ENCODE measurements at places on chromosomes 11 and 22.

- ATAC-seq: no peak
Observed at GRCh38 chr22:37931893-37932389, 21.5 kb downstream of the C22orf23 start.

DNA sequence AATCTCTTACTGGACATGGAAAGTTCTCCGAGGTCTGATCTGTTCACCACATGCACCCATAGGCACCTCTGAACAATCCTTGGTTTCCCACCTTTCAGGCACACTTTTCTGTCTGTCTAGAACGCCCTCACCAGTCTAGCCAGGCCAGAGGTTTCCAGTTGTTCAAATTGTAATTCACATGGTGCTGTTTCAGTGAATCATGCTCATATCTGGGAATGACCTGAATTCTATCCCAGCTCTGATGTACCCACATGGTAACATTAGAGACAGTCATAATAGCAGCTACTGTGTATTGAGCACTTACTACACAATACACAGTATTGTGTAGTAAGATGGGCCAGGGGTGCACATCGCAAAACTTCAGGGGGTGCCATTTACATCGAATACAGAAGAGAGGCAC, 138.2 kb downstream of the COMMD9 start:
- ATAC-seq: no peak

DNA sequence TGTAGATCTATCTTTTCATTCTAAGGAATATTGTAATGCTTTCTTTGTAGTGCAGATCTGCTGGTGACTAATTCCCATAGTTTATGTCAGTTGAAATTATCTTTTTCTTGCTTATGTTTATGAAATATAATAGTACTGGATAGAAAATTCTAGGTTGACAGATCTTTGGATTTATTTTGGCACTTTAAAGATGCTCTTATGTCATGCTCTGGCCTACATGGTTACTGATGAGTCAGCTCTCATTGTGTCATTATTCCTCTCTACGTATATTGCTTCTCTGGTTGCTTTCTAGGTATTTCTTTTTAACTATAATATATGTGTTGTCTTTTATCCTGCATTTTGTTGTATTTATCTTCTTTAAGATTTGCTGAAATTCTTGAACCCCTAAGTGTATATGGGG, 955.5 kb upstream of the CHORDC1 start:
- ATAC-seq: no peak

- ATAC-seq: no peak
Observed at GRCh38 chr11:72776117-72776843, 17.6 kb downstream of the STARD10 start.

GRCh38 chr22:44408829-44409192, 89.2 kb downstream of the RTL6 start:
- ATAC-seq: no peak

- ATAC-seq: peak; percentile 65
Observed at GRCh38 chr11:118530683-118531596, at the start of gene TMEM25. Gene TMEM25, plus strand, starts transcription at chr11:118531192. Its CDS starts 610 bp downstream, at chr11:118531802.

DNA sequence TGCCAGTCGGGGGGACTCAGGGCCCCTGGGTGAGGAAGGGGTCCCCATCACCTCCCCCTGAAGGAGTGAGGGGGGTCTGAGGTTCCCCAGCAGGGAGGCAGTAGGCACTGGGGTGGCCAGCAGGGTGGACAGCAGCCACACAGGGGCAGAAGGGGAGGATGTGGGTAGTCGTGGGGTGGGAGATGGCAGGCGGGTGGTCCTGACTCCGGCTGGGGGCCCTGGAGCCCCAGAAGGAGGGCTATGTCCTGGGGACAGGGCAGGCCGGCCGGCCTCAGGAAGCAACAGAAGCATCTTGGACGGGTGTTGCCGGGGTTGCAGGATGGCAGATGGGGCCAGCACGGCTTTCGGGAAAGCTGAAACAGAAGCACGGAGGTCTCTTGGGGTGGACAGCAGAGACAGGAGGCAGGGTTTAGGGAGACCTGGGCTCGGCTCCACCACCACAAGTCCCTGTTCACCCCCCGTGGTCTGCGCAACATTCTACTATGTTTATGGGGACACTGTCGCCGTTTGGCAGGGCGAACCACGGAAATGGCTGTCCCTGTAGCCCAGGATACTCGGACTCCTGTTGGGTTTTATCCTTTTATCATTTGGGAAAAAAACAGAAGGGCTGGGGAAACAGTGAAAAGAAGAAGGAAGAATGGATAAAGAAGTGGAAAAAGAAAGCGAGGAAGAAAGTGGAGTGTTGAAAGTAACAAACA, 14.1 kb downstream of the VWCE start:
- ATAC-seq: no peak

DNA sequence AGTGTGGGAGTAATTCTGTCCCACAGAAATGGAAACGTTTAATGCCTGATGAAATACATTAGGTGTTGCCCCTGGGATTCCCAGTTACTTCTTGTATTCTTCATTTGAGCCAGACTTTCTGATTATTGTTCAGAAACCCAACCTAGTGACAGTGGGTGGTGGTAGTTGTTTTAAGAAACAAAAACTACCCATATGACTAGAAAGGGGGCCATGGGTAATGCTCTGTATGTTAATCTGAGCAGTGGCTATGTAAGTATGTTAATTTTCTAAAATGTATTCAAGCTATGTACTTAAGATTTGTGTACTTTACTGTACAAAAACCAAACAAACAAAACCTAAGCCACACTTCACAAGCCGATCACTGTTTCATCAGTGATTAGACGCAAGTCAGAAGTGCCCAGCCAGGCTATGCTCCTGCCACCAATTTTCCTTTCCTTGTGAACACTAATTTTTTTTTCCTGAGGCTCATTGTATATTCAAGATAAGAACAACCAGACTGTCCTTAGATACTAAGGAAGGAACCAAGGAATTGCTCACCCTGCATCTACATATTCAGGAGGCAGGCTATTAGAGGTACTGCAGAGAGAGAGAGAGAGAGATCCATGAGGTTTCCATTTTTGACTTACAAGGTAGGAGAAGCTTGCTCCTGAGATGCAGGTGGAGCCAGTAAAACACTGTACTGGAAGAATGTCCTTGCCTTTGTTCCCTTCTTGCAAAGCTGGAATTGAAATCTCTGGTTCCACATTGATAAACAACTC, 122.7 kb downstream of the DBX1 start:
- ATAC-seq: no peak

GRCh38 chr11:104798789-104799188, 99.5 kb downstream of the CASP12 start:
- ATAC-seq: no peak

GRCh38 chr11:57515332-57516060, at the start of gene SLC43A1:
Gene SLC43A1, minus strand, starts transcription at chr11:57515702. Its CDS starts 1,591 bp downstream, at chr11:57514111.
- ATAC-seq: peak; percentile 31

DNA sequence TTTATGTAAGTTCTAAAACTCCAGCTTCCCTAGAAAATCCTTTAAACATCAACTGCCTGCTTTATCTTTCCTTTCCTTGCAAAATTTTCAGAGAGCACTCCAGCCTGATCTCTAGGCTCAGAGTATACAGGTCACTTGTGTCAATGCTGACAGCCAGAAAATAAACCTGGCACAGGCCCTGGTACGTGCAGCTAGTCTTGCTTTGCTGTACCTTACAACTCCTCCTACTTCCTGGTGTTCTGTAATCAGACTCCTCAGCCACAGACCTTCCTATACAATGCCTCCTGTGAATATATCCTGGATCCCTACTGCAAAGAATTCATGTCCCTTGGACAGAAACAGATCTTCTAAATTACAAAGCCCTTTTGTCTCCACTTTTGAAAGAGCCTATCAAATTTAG, 24.2 kb upstream of the TMEM123 start:
- ATAC-seq: peak; percentile 95

- no peak for ATAC-seq
Observed at GRCh38 chr22:29124777-29125442, 52.1 kb downstream of the KREMEN1 start.

- peak; percentile 19 for ATAC-seq
Observed at GRCh38 chr22:31496735-31497146, 405 bp downstream of the SFI1 start.

- no peak for ATAC-seq
Observed at GRCh38 chr11:70493891-70494290, 95.6 kb downstream of the CTTN start.

DNA sequence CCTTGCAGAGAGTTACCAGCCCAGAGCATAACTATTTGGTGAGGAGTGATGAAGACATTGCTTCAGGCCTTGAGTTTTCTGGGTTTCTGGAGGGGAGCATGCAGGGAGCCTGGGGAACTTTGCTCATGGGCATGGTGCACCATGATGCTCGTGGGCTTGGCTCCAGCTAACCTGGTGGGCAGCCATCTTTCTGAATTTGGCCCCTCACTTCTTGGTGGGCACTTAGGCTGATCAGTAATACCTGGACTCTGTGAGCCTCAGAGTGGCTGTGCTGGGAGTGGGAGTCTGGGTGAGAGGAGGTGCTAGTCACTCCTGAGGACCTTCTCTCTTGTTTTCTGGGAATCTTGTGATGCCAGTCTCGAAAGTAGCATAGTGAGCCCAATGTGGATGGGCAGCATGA, 30.6 kb downstream of the AMPD3 start:
- no peak for ATAC-seq

GRCh38 chr22:46180370-46181137, 30.2 kb downstream of the PPARA start:
- no peak for ATAC-seq

- ATAC-seq: peak; percentile 51
Observed at GRCh38 chr22:31218565-31219262, 6.6 kb downstream of the LIMK2 start.

GRCh38 chr11:66291303-66291705, 390 bp upstream of the TMEM151A start:
- no peak for ATAC-seq

DNA sequence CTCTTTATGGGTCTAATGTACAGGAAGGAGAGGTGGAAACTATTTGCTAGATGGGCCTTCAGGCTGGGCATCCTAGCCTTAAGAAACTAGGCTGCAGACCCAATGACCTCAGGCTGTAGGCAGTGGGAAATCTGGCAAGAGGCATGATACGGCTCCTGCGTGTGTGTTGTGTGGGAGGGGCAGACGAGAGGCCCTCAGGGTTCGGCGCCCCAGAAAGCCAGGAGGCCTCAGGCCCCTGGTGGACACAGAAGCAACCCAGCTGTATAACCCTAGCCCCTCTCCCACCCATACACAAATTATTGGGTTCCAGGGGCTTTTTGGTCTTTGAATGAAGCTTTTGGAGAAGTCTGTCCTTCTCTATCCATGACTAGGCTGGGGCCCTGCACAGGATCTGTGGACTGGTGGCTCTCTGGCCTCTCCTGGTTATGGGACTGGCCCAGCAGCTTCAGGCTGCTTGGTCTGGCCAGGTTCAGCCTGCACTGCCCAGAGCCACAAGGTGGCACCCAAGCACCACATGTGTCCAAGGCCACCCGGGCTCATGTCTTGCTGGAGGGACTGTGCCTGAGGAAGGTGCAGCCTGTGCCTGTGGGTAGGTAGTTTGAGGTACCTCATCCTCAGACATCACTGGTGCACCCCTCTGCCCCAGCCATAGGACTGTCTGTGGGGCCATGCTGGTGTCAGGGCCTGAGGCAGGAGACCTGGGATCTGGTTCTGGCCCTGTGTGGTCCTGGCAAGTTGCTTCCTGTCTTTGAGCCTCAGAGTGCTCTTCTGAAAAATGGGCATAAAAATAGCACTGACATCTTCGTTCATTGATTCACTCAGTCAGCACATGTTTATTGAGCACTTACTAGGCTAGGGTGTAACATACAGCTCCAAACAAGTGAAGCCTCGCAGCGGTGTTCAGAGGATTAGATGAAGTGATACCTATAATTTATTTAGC, 87.5 kb downstream of the RRM1 start:
- ATAC-seq: peak; percentile 90

DNA sequence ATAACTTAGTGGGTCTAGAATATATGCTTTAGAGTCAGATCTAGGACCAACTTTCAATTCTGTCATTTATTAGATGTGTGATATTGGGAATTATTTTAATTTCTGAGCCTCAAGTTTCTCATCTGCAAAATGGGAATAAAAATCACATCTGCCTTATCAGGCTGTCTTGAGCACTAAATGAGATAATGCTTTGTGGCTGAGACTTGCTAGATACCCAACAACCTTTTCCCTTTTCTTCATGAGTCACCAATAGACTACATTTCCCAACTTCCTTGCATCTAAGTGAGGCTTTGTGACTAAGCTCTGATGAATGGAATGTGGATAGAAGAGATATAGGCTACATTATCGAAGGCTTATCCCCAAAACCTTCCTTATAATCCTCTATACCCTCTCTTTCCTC, 220.7 kb upstream of the SESN3 start:
- ATAC-seq: peak; percentile 62

DNA sequence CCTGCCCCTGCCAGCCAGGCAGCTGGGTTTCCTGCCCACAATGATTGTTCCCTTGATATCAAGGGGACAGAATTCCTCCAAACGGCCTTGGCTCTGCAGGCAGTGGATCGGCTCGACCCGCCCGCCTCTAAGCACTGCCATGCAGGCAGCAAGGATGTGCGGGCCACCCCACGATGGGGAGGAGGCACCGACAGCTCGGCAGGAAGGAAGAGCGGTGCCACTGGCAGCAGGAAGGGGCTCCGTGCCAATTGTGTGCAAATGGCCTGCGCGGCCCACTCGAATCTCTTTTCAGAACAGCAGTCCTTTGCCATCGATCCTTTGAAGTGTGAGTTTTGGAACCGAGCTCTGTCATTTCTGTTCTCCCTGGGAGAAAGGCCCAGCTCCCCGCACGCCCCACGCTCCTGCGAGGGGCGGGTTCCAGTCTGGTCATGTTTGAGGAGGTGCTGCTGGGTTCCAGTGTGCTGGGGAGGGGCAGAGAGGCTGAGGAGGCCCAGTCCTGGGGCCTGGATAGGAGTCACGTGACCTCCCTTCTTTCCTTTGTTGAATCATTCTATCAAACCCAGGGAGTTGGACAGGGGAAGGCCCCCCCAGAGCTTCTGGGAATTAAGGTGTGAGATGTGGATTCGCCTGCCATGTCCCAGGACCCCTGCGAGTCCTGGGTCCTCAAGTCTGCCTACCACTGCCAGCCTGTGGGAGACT, 406.0 kb downstream of the CTTN start:
- ATAC-seq: no peak

- no peak for ATAC-seq
Observed at GRCh38 chr11:6365659-6366058, 24.6 kb upstream of the SMPD1 start.

- ATAC-seq: peak; percentile 77
Observed at GRCh38 chr11:60970369-60970774, 1.1 kb upstream of the CD6 start.

GRCh38 chr11:73532310-73532709, 65.6 kb downstream of the FAM168A start:
- no peak for ATAC-seq

- no peak for ATAC-seq
Observed at GRCh38 chr22:33053323-33053722, 4.9 kb downstream of the SYN3 start.

Measured in esophagus mucosa (tissue), 1 donor.